HT1080 (cell line): ENCODE measurements at places on chromosomes 11 and 22. TPM values are rescaled to one million over a fixed set of nuclear protein-coding genes. Genes with fewer than 3 reads are reported as not detected.

- DNase-seq, result no peak
Observed at GRCh38 chr11:61325649-61326414, 7.1 kb downstream of the DDB1 start.

GGTLC3 gene
- not detected in 2 replicates for total RNA-seq

DNA sequence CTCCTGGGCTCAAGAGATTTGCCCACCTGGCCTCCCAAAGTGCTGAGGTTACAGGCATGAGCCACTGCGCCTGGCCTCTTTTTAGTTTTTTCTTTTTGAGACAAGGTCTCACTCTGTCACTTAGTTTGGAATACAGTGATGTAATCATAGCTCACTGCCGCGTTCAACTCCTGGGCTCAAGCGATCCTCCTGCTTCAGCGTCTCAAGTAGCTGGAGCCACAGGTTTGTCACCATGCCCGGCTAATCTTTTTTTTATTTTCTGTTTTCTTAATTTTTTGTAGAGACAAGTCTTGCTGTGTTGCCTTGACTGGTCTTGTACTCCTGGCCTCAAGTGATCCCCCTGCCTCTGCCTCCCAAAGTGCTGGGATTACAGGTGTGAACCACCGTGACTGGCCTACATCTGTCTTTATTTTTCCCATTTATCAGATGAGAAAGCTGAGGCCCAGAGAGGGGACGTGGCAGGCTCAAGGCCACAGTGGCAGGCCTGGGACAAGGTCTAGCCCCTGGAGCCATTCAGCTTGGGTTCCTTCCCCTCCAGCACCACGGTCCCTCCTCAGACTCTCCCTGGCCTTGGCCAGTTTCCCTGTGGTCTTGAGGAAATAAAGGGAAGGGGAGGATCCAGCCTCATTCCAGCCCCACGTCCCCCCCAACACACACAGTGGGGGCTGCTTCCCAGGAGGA lies 2.8 kb upstream of the KDELR3 start:
- DNase-seq, result no peak

- no peak for DNase-seq
Observed at GRCh38 chr22:49547751-49548239, 279.9 kb downstream of the BRD1 start.

ASCL2 gene
- not detected in 2 replicates for total RNA-seq

KRTAP5-7 gene
- not detected in 2 replicates for total RNA-seq

ACR gene
- not detected in 2 replicates for total RNA-seq

DNA sequence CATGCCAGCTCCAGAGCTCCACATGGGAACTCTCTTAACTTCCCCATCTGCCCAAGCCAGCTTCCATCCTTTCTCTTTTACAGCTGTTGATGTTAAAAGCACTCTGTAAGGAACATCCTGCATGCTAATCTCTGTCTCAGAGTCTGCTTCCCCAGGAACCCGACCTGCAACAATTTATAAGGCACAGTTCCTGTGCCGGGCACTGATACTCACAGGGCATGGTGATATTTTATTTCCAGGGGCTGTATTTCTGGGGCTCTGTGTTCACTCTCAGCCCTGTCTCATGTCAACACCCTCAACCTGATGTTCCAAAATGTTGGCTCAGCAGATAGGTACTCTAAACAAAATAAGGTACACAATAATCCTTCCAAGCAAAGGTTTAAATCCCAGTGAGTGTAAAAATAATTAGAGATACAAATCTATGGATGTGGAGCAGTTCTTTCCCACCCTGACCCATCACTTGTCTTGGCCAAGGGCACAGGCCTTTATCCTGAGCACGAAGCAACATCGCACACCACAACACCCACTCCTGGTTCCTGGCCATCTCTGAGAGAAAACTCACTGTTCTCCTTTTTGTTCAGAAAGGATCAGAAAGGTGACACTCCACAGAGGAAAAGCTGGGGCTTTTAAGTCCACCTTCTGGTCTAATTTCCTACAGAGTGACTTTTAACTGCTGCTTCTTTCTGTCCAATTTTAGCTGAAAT lies 44.8 kb upstream of the C11orf87 start:
- DNase-seq, result no peak

SCUBE2 gene
- total RNA-seq, result 0.71 and 1.5 TPM in 2 replicates

DCDC1 gene
- total RNA-seq, result not detected in 2 replicates

GRCh38 chr11:63767565-63768236 lies 874 bp downstream of the ZFTA start:
- DNase-seq, result peak; percentile 76

GRCh38 chr11:279966-280705 lies 1.9 kb downstream of the NLRP6 start:
- no peak for DNase-seq

GRCh38 chr11:116774661-116775060 lies 1.9 kb upstream of the BUD13 start:
- DNase-seq, result no peak

GRCh38 chr22:35686298-35686697 lies 31.4 kb upstream of the APOL5 start:
- DNase-seq, result no peak

DNA sequence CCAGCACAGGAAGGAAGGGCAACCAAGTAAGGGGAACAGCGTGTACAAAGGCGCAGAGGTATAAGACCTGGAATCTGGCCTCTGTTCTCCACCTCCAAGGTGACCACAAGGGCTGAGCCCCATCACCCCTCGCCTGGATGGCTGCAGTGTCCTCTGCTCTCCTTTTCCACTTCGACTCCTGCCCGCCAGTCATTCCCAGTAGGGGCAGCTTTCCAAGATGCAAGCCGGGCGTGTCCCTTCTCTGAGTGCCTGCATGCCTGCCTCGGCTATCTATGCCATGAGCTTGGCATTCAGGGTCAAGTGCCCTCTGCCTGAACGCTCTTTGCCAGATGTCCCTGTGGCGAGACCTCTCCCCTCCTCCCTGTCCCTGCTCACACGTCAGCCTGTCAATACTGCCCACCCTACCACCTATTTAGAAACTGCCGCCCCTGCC lies 17.0 kb downstream of the FADS3 start:
- DNase-seq, result no peak

DNA sequence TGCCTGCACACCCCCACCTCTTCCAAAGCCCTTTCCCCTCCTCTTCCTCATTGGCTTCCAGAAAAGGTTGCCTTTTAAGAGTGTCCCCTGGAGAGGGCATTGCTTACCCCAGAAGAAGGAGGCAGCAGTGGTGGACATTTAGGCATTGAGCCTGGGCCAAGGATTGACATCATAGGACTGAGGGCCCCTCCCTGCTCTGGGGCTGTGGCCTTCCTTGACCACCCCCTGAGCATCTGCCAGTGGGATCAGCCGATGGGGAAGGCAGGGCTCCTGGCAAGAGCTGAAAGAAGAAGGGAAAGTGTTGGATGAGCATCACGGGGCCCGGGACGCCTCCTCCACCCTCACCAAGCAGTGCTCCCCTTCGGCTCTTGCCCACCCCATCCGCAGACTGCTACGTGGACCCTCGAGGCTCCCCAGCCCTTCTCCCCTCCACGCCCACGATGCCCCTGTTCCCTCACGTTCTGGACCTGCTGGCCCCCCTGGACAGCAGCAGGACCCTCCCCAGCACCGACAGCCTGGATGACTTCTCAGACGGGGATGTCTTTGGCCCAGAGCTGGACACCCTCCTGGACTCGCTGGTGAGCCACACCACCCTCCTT lies 37.4 kb downstream of the ZC3H7B start:
- DNase-seq, result no peak

PDGFB gene
- 0.06 TPM in 1 of 2 replicates, not detected in the other for total RNA-seq
